Head of caudate nucleus (tissue), 42 donors: ENCODE measurements at places on chromosomes 6 and 20.

DNA sequence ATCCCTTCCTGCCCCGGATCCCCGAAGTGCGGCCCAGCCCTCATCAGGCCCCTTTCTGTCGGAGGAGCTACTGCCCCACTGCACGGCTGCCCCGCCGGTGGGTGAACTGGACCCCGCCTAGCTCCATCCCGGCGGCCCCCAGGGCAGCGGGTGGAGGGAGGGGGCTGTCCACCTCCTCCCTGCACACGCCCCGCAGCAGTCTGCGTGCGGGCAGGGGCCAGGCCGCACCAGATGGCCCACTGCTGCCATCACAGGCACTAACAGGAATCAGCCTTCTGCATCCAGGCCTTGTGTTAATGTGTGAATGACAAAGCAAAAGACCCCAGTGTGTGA is 54.9 kb upstream of the UNC93A start:
- DNase-seq, result no peak

- no peak for DNase-seq
Observed at GRCh38 chr6:125853756-125854155, 63.0 kb downstream of the NCOA7 start.

GRCh38 chr20:36528176-36528874 is 13.0 kb upstream of the MYL9 start:
- DNase-seq, result no peak

GRCh38 chr6:93515736-93516135 is 96.4 kb upstream of the EPHA7 start:
- no peak for DNase-seq

DNA sequence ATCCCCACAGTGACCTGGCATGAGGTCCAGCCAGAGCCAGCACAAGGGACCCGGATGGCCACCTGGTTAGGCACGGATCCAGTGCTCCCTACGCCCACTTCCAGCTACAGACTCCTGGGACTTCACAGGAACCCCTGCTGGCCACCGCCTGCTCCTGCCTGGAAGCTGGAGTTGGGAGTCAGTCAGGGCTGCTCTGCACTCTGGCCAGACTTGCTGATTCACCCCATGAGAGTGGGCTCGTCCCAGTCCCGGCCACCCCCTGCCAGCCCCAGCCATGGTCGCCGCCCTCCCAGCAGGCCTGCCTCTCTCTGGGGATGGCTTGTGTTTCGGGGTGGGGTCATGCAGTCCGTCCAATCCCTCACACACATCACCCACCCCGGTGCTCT is 125.8 kb downstream of the DLL1 start:
- no peak for DNase-seq

DNA sequence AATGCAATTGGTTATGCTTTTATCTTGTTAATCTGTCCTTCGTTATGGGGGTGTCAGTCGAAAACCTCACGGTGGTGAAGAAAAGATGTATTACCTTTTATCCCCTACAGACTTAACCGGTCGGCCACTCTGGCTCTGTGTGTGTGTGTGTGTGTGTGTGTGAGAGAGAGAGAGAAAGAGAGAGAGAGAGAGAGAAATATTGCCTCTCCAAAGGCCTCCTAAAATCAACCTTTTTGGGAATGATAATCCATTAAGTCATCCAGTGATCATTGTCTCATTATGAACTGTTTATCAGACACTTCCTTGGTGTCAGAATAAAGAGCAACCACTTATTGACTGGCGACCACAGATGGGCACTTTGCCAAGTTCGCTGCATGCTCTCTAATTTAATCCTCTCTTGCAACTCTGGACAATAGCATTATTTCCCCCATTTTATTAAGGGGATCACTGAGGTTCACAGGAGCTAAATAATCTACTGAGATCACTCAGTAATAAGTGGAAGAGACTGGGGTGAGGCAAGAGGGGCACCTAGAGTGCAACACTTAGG is 30.7 kb downstream of the SLC35D3 start:
- DNase-seq, result no peak

DNA sequence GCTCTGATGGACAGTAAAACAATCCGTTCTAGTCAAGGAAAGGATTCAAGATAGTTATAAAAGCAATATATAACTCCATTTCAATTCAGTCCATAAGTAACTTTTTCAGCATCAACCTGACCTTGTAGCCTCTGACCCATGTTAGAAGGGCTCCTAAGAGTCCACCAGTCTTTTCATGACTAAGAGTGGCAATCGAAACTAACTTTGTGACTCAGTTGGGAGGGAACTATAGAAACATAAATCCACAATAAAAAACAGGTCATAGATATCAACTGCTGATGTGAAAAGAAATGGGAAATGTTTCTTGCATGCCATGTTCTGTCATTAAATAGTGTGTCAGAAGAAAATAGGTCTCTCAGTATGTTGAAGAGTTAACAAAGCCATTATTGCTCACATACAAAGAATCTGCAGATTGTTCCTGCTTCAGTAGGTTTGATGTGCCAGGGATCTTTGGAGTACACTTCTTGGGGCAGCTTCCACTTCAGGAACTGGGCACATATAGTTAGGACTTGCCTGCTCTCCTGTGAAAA is 16.2 kb upstream of the RBL1 start:
- DNase-seq, result no peak

DNA sequence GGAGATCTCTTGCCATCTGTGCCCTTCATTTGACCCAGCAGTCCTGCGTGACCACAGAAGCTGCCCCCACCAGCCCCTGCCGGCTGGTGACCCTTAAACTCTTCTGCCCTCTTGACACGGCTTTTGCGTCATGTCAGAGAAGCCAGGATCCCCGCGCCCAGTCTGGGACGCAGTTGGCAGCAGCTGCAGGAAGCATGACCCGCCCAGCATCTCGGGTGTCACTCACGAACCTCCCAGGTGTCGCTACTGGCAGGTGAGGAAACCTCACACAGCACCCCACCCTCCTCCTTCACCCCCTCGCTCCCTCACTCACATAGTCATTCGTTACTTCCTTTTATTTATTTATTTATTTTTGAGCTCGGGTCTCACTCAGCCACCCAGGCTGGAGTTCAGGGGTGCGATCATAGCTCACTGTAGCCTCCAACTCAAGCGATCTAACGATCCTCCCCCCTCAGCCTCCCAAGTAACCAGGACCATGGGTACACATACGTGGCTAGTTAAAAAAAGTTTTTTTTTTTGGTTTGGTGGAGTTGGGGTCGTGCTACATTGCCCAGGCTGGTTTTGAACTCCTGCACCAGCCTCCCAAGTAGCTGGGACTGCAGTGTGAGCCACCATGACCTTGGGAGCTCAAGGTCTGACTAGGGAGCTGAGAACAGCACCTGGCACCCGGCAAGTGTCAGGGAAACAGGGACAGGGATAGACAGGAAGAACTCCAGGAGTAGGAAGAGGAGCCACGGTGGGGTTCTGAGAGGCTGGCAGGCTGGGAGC is 14.1 kb upstream of the SPDEF start:
- DNase-seq, result no peak

GRCh38 chr20:62678553-62678952 is 30.1 kb upstream of the NTSR1 start:
- no peak for DNase-seq
